ENCODE measurements at places on chromosomes 16 and 17.

GRCh38 chr16:75089486-75090202 is 26.9 kb downstream of the LDHD start:
- DNase-seq = no peak

GRCh38 chr17:61419496-61420046 is 19.9 kb downstream of the TBX2 start:
- no peak for DNase-seq

GRCh38 chr17:44780845-44781480 is 22.2 kb downstream of the ADAM11 start:
- DNase-seq = no peak

GRCh38 chr17:63497708-63498483 is 21.0 kb downstream of the ACE start:
- DNase-seq = no peak

DNA sequence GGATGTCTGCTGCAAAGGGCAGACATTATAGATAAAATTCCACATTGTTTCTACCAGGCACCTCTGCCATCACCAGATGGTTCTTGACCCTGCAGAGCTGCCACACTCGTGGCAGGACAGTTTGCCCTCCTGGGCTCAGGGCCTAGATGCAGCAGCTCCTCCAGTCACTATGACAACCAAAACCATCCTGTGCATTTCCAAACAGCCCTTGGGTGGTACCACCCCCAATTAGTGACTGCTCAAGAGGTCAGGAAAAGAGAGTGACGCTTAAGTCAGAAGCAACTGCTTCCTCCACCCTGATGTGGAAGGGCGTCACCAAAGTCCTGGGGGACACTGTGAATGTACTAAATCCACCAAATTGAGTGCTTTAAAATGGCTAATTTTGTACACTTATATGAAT is 109.2 kb downstream of the C16orf95 start:
- DNase-seq = no peak

GRCh38 chr17:4679658-4680057 is 24.3 kb downstream of the PELP1 start:
- no peak for DNase-seq

DNA sequence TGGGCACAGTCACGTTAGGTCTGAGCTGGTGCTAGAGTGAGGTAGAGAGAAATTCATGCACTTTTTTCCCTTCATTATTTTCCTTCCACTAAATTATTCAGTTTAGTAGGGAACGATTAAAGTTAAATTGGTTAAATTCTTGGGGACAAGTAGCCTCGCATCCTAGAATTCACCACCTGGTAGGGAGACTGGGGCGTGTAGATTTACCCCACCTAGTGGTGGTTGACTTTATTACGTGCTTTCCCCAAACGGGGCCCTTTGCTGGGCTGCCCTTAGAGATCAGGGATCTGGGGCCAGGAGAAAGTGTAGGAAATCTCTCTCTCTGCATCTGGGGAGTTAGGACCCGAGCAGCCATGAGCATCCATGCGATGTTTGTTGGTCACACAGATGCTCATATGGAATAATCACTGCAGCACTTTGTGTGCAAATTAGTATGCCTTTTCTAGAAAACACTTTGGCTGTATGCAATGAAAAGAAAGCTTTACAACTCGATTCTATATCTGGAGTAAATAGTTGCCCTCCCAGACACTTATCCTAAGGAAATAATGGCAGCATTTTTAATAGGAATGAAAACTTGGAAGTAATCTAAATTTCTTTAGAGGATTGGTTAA is 107.0 kb downstream of the PLCG2 start:
- DNase-seq = peak; percentile 32

DNA sequence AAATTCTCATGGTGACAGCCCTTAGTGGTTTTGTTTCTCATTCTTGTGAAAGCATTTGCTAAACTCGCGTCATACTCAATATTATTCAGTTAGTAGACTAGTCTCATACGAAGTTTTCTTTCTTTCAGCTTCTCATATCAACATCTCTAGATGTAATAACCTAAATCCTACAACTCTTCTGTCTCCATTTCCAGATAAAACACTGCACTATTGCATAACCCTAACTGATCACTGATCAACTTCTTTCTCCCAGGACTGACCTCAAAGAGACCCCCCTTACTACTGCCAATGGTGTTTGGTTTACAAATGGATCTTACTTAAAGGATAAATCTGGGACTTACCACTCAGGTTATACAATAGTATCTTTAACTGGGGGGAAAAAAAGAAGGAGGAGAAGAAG is 36.3 kb upstream of the TEKT1 start:
- DNase-seq = no peak

- DNase-seq = no peak
These were observed 40.2 kb downstream of the TSC2 start for GRCh38 chr16:2087748-2088631.

GRCh38 chr16:11036868-11037410 is 92.6 kb downstream of the CLEC16A start:
- DNase-seq = no peak

DNA sequence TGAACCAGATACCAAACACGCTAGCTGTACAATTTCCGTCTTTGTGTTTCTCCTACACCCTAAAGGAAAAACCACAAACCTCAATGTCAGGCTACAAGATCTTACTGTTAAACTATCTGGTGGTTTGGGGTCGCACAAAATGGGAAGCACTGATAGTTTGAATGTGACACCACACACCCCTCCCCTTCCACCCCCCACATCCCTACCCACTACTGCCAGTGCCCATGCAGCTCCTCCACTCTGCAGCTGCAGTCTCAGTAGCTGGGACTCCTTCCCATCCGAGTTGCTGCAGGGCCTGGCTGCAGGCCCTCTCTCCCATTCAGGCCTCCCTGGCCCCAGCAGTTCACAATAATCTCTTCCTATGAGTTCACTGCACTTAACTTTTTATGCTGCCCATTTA is 18.4 kb downstream of the TRAP1 start:
- DNase-seq = no peak

- peak; percentile 30 for DNase-seq
These were observed 77.2 kb downstream of the CNGB1 start for GRCh38 chr16:57893559-57894389.

DNA sequence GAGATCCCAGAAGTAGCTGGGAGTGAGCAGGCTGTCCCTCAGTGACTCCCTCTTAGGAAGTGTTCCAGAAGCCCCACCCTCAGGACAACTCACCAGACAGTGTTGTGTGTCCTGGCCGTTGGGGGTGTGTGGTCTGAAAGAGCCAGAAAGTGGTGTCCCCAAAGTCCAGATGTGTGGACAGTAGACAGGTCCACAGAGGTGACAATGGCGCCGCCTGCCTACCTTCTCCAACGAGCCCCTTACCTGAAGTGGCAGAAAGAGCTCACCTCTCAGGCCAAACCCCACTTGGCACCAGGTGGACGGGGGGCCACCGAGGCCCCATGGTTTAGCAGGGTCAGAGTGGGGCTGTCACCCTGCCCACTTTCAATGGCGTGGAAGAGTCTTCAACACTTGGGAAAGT is 19.9 kb downstream of the C17orf100 start:
- DNase-seq = no peak

DNA sequence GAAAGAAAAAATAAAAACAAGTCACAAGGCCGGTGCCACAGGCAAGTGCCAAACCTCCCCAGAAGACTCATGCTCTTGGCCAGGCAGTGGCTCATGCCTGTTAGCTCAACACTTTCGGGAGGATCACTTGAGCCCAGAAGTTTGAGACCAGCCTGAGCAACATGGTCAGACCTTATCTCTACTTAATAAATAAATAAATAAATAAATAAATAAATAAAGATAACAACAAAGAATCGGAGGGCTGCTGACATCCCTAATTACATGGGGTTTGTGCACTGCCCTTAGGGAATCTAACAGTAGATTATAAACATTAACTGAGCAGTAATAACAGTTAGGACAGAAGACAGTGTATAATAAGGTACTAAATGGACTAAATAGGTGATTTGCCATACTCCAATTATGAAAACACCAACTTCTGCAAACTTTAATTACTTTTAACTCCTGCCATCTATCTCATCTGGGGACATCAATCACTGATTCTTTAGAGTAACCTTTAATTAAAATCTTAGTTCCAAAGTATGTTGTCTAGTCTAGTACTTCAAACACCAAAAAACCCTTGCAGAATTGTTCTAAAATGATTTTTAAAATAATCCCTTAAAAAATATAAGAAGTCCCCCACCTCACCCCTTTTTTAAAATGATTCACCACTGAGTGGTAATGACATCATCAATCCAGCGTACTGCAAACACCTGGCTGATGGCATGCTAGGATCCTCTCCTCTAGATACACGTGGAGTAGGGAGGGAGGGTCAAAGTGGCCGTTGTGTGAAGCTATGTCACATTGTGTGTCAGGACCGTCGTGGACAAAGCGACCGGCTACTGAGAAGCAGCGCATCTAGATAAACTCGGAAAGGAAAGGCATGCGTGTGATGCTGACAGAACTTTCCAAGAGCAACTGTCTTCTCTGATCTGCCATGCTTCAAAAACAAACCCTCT is 28.5 kb downstream of the CYTH1 start:
- peak; percentile 54 for DNase-seq

GRCh38 chr16:11328172-11329070 is 16.8 kb upstream of the RMI2 start:
- DNase-seq = peak; percentile 48

DNA sequence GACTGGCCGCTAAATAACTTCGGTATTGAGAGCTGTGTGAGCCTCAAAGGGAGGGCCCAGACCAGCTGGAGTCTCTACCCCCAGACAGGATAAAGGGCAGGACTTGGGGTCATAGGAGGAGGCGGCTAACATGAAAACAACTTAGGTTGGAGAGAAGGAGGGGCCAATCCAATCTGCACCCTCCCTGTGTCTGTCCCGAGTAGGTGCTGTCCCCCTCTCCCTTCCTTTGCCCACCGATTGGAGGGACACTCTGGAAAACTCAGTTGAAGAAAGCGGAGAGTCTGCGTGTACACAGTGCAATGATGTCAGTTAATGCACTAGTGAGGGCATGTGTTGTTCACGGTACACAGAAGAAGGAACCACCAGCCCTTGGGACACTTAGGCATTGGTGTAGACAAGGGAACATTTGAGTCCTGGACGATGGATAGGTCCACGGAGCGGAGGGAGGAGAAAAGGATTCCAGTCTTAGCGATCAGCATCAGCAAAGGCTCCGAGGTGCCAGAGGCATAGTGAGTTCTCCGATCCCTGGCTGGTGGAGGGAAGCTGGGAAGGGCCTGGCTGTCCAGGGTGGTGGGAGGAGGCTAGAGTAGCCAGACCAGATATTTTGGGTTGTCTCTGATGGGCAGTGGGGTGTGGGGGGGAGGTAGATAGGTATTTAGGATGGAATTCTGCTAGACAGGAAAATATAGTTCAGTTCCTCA is 761 bp downstream of the NOL3 start:
- DNase-seq = no peak

All from CD4-positive, alpha-beta T cell treated with Interleukin-10 for 1 hour (primary cell).